ENCODE measurements at places on chromosomes 3 and 15. TPM values are rescaled to one million over a fixed set of nuclear protein-coding genes. Genes with fewer than 3 reads are reported as not detected.
A peak's percentile ranks its signal among the peaks of the same experiment; 100 is the strongest.

Gene CCDC39
- not detected for total RNA-seq

Gene TMEM266
- 1.1 TPM for total RNA-seq

GRCh38 chr3:79361748-79362378 is 405.9 kb downstream of the ROBO1 start:
- no peak for DNase-seq

- no peak for DNase-seq
Observed at GRCh38 chr15:57671636-57672035, 34.9 kb upstream of the POLR2M start.

- peak; percentile 83 for DNase-seq
Observed at GRCh38 chr15:70257573-70258248, 160.0 kb upstream of the TLE3 start.
